Inflammatory macrophage treated with lipopolysaccharide for 1 hour (primary cell): ENCODE measurements at places on chromosomes 11 and 22.

DNA sequence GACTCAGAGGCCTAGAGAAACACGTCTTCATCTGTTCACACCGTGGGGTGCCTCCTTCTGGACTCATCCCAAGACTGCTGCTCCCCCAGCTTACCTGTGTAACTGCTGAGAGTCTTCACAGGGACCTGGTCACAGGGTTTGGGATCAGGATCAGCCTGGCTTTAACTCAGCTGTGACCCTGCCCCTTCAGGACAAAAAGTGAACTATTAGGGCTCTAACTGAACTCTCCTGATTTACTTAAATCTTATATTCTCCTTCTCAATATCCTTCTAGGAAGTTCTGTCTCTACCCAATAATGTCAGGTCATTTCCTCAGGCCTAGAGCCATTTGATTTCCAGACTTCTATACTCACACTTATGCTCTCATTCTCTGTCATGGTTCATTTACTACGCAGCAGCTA lies 108.4 kb downstream of the ZNF280B start:
- DNase-seq, result no peak

DNA sequence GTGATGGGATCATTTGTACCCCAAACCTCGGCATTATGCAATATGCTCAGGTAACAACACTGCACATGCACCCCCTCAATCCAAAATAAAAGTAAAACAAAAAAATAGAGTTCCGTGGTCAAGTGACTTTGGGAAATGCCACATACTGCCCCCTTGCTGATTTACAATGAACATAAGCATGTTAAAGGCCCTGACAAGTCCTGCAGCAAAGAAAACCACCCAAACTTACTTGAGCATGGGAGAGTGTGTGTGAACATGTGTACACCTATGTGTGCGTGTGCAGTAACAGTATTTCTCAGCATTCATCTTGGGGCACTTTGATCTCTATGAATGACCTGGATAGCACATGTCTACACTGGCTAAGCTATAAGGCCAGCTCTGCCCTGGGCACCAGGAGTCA lies 15.8 kb upstream of the IGSF22 start:
- DNase-seq, result no peak

DNA sequence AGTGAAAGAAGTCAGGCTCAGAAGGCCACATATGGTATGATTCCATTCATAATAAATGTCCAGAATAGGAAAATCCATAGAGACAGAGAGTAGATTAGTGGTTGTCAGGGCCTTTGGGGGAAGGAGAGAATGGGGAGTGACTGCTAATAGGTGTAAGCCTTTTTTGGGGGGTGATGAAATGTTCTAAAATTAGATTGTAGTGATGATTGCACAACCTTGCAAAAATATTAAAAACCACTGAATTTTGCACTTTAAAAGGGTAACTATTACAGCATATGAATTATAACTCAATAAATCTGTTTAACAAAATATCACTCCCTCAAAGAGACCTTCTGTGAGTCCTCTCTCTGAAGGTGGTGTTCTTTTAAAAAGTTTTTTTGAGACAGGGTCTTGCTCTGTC lies 72.3 kb upstream of the GRK3 start:
- no peak for DNase-seq

DNA sequence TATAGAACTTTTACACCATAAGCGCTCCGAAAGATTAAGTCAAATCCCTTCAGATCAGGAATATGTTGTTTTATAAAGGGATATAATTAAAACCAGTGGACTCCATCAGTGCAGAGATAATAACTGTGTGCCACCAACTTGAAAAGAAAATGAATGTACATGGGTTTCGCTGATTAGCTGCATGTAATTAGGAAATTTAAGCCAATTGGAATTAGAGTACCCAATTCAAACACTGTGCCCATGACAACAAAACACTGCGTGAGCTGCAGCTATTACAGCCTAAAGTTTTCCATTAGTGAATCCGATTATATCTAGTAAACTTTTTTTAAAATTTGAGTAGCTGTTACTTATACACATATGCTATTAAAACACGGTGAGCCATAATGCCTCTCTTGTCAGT lies 392.3 kb upstream of the ARHGAP42 start:
- DNase-seq, result no peak

- no peak for DNase-seq
Observed at GRCh38 chr11:72066855-72067254, 13.5 kb downstream of the NUMA1 start.

- peak; percentile 89 for DNase-seq
Observed at GRCh38 chr22:50542416-50542927, 3.2 kb upstream of the KLHDC7B start.

DNA sequence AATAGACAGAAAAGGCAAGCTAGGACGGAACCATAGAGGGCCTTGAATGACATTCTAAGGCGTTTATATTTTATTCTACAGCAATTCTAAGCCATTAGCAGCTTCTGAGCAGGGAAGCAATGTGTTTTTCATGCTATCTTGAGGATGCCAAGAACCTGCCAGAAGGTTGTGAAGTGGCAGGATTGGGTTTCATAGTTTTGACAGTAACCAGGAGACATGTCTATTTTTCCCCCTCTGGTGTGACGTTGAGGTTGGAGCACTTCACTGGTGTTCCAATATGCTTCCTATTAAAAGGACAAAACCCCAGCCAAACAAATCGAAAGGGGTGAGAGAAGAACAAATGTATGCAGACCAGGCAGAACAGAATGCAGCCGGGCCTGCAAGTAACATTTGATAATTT lies 148.2 kb downstream of the SPATA19 start:
- DNase-seq, result no peak

GRCh38 chr11:34624069-34624468 lies 3.2 kb downstream of the EHF start:
- DNase-seq, result no peak

DNA sequence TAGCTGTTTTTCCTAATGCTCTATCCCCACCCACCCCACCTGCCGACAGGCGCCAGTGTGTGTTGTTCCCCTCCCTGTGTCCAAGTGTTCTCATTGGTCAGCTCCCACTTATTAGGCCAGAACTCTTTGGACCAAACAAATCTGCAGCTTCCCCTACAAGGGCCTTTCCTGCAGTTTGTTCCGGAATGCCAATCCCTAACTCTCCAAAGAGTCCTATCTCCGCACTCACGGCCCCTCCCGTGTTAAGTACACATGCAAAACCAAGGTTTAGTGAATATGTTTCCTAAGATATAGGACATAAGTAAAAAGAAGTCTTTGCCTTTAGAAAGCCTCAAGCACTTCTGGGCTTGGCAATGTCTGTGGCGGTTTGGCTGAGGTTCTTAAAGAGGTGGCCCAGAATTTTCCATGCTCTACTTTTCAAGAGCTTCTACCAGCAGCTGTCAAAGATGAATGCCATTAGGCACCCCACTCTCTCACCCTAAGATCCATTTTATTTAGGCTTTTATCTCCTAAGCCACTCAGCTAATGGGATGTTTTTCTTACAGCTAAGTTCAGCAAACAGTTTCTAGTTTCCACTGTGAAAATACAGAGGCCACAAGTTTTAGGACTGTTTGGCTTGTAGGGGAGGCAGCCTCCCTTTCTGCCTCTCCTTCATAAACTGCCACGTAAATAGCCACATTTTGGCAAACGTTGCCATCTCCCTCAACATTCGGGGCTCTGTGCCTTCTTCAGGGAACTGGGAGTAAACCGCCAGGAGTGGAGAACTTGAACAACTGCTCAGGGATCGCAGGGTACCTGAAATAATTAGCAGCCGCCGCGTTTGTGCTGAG lies 1.6 kb downstream of the CD59 start:
- DNase-seq, result no peak

DNA sequence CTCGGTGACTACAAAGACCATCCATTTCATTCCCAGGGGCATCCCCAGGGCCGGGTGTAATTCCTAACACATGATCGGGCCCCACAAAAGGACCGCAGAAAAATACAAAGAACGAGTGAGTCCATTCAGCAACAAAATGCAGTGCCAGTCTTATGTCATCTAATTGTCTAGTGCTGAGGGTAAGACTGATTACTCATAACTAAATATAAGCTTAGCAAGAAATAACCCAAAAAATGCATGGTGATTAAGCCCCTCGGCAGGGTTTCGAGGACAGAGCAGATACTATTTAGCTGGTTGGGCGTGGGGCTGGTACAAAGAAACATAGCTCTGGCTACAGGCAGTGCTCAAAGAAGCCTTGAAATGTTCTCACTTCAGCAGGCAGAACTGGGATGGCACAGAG lies 1078.9 kb downstream of the OPCML start:
- no peak for DNase-seq

- DNase-seq, result no peak
Observed at GRCh38 chr11:39363571-39363970, 2095.9 kb downstream of the LRRC4C start.

GRCh38 chr11:22510010-22510409 lies 115.6 kb downstream of the FANCF start:
- DNase-seq, result no peak

DNA sequence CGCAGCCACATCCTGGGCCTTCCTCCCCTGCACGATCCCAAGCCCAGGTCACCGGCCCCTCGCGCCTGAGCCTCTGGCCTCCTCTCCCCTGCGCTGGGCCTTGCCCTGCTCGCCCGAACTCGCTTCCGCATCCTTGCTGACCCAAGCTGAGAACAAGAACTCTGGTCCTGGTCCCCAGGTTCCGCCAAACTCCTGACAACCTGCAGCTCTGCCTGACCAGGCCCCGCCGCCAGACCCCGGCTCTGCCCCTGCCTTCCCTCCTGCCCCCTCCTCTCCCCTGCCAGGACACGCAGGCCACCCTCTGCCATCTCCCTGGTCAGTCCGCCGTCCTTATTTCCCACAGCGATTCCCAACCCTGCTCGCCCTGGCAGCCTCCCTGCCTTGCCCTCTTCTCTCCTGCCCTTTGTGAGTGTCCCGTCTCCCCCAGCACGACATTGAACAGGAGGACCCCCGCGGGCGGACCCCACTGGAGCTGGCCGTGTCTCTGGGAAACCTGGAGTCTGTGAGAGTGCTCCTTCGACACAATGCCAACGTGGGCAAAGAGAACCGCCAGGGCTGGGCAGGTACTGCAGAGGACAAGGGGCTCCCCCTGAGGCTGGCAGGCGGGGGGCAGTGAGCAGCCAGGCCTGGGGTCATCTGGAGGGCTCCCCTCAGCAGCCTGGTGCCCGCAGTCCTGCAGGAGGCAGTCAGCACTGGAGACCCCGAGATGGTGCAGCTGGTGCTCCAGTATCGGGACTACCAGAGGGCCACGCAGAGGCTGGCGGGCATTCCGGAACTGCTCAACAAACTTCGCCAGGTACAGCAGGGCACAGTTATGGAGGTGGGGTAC lies 762 bp downstream of the ANKRD13D start:
- no peak for DNase-seq

DNA sequence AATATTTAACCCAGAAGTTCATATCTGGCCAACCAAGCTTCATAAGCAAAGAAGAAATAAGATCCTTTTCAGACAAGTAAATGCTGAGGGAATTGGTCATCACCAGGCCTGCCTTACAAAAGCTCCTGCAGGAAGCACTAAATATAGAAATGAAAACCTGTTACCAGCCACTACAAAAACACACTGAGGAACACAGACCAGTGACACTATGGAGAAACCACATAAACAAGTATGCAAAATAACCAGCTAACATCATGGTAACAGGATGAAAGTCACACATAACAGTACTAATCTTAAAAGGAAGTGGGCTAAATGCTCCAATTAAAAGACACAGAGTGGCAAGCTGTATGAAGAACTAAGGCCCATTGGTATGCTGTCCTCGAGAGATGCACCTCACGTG lies 311.4 kb downstream of the DYNC2H1 start:
- no peak for DNase-seq

- DNase-seq, result no peak
Observed at GRCh38 chr22:49568751-49569285, 258.9 kb downstream of the BRD1 start.

DNA sequence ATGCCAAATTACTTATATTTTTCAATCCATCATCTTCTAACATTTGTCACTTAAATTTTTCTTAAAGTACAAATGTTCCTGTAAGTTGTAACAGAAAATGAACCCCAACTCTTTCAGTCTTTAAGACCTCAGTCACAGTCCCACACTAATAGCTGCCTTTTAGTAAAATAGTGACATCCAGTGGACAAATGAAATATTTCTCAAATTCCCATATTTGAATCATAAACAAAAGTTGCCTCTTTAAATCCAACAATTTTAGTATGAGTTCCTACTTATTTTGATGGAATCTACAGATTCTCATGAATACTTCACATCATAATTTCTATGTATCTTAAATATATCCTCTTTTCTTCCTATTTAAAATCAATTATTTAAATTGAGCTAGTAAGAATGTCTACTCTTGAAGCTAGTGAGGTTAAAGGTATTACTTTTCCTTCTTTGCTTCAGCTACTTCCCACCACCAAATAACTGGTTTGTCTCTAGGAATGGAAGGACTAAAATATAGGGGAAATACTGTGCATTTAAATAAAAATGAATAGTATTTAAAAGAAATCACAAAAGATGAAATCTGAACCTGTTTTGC lies 9.2 kb downstream of the LIN7C start:
- DNase-seq, result no peak

- no peak for DNase-seq
Observed at GRCh38 chr11:438101-438844, 3.5 kb downstream of the ANO9 start.

GRCh38 chr11:56911312-56911711 lies 77.4 kb upstream of the OR5AK2 start:
- no peak for DNase-seq

- no peak for DNase-seq
Observed at GRCh38 chr11:13030857-13031256, 21.7 kb downstream of the RASSF10 start.

- no peak for DNase-seq
Observed at GRCh38 chr11:861105-861479, 18.4 kb downstream of the TSPAN4 start.

DNA sequence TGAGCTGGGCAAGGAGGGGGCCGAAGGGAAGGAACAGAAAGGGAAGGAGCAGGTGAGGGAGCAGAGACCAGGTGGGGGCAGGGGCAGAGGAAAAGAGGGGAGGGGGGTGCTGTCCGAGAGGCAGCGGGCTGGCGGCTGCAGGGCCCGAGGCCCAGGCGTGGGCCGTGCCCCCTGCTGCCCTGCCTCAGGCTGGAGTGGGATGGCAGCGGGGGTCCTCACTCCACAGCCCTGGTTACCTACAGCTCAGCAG lies 2.3 kb downstream of the IGF2 start:
- no peak for DNase-seq

GRCh38 chr11:121406291-121406690 lies 45.8 kb upstream of the SORL1 start:
- no peak for DNase-seq

DNA sequence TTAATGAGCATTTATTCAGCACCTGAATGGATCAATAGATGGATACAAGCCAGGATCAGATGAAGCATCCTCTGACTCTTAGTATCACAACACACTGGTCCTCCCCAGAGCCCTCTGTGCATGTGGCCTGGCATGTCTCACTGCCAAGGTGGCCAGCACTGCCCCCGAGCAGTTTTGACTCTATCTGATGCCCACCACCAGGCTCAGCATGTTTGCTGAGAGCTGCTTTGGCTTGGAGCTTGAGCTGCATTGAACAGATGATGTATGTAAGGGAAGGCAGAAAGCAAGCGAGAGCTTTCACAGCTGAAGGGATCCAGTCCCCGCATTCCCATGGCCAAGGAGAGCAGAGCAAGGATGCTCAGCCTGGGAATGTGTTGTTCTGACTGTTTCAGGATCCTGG lies 320.3 kb downstream of the BUD13 start:
- no peak for DNase-seq

- DNase-seq, result no peak
Observed at GRCh38 chr11:76388408-76388807, 7.3 kb downstream of the GVQW3 start.

GRCh38 chr22:37566329-37566837 lies 6.1 kb downstream of the CDC42EP1 start:
- peak; percentile 78 for DNase-seq

- DNase-seq, result no peak
Observed at GRCh38 chr11:96470521-96470920, 80.7 kb downstream of the JRKL start.

- DNase-seq, result no peak
Observed at GRCh38 chr11:105429096-105429910, 180.6 kb upstream of the GRIA4 start.
